Stimulated activated effector memory CD8-positive, alpha-beta T cell treated with anti-CD3 and anti-CD28 coated beads, Interleukin-12 subunit alpha, Interleukin-12 subunit beta, amount 100 ng/mL, for 72 hours (primary cell): ENCODE measurements at places on chromosomes 7 and 10.

GRCh38 chr10:62437696-62438095, 63.5 kb downstream of the ZNF365 start:
- no peak for DNase-seq

DNA sequence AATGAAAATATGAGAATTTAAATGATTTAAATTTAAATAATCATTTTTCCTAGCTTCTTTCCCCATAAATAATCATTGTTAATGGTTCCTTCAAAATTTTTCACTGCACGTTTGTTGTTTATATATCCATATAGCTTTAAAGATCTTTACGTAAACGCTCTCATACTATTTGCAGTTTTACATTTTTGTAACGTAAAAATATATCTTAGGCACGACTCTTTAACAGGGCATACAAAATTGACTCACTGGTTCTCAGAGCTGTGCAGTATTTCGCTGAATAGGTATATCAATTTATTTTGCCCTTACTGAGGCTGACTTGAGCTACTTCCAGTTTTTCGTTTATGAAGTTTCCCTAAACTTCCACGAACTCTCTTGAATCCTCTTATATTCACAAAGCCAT, 105.7 kb downstream of the LRRN3 start:
- DNase-seq: no peak

GRCh38 chr10:56605051-56605450, 244.0 kb upstream of the ZWINT start:
- no peak for DNase-seq

DNA sequence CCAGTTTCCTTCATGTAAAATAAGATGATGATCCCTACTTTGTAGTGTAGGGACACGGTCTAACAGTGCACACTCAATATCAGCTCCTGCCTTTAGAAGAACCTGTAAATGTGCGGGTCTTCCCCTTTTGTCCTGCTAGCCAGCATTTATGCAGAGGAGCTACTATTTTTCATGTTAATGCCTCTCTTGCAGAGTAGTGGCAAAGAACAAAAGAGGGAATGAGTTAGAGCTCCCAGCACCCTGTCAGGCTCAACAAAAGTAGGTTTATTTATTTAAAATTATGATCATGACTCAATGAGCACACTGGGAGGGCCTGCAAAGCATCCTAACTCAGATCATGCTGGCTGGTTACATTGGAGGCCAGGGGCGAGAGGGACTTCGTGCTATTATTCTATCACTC, 414.5 kb upstream of the COBL start:
- no peak for DNase-seq

DNA sequence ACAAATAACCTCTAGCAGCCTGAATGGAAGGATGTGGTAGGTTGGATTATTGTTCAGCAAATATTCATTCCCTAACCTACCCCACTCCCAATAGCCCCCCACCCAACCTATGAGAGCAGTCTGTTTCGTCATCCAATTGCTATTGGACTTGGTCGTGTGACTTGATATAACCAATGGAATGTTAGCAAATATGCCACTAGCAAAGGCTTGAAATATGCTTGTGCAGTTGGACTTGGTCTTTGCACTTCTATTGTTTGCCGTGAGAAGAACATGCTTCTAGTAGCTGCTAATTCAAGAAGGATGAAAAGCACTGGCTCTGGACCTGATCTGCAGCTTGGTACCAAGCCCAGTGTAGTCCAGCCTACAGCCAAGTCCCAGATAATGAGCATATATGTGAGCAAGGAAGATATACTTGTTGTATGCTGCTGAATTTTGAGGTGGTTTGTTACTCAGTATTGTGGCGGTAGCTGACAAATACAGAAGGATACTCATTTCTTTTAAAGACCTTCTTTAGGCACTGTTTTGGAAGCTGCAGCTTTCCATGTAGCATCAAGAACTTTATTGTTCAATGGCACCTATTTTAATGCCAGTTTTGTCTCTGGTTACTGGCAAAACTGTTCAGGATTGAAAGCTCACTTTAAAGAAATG, 180.4 kb downstream of the EXOC4 start:
- DNase-seq: no peak

GRCh38 chr7:83849131-83849530, 200.2 kb upstream of the SEMA3E start:
- DNase-seq: no peak

GRCh38 chr10:117801691-117802090, 245.1 kb downstream of the RAB11FIP2 start:
- no peak for DNase-seq

DNA sequence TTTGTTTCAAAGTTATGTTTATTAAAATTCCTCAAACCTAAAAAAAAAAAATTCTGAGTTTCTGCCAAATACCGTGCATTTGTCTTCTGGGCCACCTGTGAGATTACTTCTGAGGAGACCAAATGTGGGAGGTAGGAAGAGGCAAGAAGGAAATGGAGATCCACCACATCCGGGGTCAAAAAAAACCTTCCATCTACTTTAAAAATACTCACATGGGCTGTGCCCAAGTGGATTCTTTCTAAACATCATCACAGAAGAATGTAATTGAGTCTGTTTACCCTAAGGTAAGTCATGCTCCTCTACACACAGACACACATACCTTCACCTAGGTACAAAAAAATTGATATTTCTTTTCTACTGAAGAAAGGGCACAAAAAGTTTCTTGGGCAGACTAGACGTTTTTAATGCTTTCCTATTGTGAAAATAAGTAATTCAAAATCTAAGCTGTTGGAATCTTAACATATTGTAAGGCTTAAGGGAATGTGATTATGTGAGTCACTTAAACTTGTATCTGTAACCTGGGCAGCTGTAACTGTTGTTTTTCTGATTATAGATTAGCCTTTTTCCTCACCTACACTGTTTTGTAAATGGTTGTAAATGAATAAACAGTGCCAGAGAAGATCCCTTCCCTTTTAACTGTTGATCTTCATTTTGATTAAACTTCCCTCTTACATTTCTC, 19.1 kb upstream of the SPOCK2 start:
- DNase-seq: no peak

DNA sequence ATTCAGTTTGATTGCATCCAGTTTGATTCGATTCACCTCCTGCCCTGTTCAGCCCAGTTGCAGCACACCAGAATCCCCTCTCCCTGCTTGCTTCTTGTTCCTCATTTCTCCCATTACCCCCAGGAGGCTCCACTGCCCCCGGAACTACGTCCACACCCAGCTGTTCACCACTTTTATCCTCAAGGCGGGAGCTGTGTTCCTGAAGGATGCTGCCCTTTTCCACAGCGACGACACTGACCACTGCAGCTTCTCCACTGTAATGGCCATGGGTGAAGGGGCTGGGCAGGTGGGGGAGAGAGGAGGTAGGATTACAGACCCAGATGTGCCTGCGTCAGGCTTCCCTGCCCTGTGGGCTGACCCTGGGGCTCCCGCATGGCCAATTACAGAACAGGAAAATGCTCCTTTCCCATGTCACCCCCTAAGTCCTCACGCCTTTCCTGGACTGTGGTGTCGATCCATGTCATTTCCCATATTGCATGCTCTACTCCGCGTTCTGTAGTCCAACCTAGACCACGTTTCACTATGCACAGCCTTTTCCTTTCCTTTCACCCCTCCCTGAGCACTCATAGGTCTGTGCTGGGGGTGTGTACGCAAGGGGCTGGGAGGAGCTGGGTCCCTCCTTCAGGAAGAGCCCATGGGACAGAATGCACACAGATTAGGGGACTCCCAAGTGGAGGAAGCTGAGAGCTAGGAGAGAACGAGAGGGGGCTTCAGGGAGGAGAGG, 8.2 kb downstream of the GHRHR start:
- no peak for DNase-seq

DNA sequence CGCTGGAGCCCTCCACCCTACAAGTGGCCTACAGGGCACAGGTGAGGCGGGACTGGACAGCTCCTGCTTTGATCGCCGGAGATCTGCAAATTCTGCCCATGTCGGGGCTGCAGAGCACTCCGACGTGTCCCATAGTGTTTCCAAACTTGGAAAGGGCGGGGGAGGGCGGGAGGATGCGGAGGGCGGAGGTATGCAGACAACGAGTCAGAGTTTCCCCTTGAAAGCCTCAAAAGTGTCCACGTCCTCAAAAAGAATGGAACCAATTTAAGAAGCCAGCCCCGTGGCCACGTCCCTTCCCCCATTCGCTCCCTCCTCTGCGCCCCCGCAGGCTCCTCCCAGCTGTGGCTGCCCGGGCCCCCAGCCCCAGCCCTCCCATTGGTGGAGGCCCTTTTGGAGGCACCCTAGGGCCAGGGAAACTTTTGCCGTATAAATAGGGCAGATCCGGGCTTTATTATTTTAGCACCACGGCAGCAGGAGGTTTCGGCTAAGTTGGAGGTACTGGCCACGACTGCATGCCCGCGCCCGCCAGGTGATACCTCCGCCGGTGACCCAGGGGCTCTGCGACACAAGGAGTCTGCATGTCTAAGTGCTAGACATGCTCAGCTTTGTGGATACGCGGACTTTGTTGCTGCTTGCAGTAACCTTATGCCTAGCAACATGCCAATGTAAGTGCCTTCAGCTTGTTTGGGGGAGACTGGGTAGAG, at the start of gene COL1A2:
Gene COL1A2, plus strand, starts transcription at position 459 of the 704 bp plus-strand sequence. Its CDS starts 137 bp downstream, at position 596.
- DNase-seq: no peak

DNA sequence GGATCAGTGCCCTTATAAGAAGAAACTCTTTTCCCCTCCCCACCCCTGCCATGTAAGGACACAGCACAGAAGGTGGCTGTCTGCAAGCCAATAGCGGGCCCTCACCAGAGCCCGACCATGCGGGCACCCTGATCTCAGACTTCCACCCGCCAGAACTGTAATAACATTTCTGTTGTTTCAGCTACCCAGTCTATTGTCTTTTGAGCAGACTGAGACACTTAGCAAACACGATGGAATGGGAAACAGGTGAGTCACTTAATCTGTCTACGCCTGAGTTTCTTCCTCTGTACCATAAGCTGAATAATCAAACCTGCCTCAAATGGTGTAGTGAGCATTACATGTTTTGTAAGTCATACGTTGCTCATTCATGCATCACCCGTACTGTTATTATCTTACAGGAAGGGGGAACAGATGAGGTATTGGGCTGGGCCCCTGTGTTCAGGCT, 58.2 kb downstream of the STRA8 start:
- no peak for DNase-seq

DNA sequence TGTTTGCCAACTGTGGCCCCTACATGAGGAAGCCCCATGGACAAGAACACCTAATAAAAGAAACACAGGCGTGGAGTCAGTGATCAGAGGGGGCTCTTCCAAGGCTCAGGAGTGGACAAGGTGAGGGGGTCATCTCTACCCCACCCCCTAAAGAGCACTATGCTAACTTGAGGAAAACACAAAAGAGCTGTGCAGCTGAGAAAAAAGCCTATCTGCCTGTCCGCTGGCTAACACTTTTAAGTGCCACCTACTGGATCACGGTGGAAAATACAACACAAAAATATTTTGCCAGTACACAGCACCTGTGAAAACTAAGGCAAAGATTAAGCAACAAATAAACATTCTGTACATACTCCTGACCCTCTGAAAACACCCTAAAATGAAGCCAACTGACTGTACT, 53.1 kb upstream of the COBL start:
- no peak for DNase-seq

GRCh38 chr10:44965651-44966097, 6.1 kb downstream of the RASSF4 start:
- DNase-seq: no peak

DNA sequence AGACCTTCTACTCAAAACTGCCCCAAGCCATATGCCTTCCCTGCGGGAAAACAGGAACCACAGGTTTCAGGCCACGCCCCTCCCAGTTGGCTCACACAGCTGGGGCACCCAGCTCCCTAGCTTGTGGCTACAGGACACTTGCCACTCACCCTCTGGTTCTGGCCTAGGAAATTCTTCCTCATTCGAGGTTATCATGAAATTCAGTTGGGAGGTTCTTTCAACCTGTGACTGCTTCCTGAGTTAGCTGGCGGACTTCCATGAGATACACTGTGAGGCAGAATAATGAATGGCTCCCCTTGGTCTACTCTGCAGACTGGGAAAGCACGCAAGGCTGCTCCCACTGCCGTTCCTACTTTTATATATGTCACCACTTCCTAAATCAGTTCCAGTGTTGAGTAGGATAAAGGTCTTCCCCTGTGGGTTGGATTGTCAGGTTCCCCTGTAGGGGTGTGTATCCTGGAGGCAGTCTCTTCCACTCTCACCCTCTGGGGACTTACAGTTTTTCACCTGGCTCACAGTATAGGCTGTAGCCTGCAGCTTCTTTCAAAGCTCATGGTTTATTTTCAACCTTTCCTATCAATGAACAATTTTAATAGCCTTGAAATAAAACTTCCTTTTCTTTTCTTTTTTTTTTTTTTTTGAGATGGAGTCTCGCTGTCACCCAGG, 37.0 kb downstream of the GPR22 start:
- DNase-seq: no peak
